ENCODE measurements at places on chromosomes 7 and 10.
A peak's percentile ranks its signal among the peaks of the same experiment; 100 is the strongest.

DNA sequence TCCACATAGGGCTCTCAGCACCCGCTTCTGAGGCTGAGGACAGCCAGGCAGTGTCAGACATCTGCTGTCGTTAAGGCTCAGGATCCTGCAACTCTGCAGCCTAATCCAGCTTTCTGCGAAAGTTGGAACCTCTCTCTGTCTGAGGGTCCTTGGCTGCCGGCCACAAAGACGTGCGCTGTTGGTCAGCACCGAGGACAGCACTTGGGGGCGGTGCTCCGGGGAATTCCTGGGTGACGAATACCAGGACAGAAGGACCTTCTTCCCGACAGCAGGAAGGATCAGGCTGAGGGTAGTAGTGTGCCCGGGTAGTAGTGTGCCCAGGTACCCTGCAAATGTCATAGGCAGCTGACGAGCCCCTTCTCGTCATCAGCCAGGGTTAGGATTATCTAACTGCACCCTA, 16.0 kb upstream of the RASGEF1A start:
- DNase-seq: no peak

DNA sequence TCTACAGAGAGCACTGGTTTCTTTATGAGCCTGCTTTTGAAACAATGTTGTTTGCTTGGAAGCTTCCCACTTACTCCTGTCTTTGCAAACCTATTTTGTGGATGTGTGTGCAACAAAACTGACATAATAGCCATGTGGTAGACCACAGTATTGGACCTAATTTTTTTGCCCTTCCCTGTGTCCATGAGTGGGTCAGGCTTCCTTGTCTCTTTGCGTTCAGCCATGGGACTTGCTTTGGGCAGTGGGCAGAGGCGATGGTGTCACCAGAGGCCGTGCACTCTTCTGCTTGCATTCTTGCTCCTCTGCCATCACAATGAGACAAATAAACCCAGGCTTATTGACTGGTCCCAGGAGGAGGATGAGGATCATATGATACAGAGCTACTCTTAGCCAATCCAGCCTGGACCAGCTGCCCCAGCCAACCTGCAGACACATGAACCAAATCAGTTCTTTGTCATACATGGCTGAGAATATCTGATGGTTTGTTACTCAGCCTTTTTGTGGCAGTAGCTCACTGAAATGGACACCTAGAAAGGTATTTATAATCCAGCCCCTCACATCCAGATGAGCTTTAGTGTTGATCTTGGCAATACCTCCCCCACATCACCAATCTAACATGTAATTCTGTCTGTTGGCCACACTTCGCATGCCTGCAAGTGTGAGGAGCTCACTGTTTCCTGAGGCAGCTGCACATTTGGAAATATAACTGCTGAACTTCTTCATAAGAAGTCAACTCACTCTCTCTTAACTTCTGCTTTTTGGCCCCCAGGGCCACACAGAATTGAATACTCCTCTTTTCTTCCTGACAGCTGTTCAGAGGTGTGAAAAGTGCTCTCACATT, 427.8 kb upstream of the ZMIZ1 start:
- DNase-seq: no peak

- no peak for DNase-seq
These were observed 22.5 kb downstream of the PRTFDC1 start for GRCh38 chr10:24929904-24930303.

GRCh38 chr7:12158334-12159060, 52.6 kb upstream of the TMEM106B start:
- peak; percentile 22 for DNase-seq

- no peak for DNase-seq
These were observed 320.2 kb upstream of the FZD1 start for GRCh38 chr7:90944021-90944420.

GRCh38 chr7:77415823-77416620, at the start of gene GSAP:
Gene GSAP (minus strand): TSS chr7:77416349. CDS start chr7:77416321, 28 bp downstream.
- DNase-seq: peak; percentile 72

DNA sequence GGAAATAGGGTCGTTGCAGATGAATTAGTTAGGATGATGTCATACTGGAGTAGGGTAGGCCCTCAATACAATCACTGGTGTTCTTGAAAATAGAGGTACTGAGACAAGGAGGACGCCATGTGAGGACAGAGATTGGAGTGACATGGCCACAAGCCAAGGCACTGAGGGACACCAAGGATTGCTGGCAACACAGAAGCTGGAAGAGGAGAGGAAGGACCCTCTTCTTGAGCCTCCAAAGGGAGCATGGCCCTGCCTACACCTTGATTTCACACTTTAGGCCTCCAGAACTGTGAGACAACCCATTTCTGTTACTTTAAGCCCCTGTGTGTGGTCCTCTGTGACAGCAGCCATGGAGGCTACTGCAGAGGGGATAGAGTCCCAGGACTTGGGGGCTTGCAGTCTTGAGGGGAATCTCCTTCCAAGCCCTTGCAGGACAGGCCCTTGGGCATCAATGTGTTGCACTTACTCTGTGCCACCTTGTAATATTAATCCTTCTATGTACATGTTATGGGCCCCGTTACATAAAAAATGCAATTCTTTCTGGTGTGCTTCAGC, 3.7 kb upstream of the AOC1 start:
- no peak for DNase-seq

DNA sequence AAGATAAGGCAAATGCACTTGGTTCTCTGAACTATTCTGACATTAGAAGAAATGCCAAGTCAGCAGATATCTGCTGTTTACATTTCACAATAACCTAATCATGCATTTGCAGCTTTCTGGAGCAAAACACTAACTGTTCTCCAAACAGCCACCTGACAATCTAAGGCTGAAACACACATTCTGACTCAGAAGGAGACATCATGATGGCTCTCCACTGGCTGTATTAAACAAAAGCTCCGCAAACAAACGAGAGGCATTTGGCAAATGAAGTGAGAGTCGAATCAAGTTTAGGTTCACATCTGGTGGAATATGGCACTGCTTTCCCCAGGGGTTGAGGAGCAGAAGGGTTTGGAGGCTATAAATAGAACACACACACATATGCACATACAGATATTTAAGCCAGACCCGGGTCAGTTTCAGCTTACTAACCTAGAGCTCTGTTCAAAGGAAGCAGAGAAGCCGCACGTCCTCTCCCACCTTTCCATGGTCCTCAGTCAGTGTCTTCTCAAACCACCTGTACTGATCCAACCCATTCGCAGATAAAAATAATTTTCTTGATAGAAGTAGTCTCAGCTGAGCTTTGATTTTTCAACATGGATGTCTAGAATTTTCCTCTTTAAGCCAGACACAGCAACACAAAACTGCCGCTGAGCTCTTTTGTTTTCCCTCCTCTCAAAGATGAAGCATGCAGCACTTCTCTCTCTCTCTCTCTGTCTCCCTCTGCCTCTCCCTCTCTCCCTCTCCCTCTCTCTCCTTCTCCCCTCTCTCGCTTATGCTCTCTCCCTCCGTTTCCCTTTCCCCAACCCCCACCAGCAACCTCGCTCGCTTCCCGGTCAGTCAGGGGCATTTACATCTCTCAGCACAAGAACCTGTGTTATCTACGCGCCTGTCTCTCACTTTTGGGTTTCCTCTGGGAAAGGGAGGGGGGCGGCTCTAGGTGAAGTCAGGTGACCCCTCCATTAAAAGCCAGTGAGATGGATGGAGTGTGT, 682.8 kb downstream of the MAGI2 start:
- DNase-seq: peak; percentile 11

DNA sequence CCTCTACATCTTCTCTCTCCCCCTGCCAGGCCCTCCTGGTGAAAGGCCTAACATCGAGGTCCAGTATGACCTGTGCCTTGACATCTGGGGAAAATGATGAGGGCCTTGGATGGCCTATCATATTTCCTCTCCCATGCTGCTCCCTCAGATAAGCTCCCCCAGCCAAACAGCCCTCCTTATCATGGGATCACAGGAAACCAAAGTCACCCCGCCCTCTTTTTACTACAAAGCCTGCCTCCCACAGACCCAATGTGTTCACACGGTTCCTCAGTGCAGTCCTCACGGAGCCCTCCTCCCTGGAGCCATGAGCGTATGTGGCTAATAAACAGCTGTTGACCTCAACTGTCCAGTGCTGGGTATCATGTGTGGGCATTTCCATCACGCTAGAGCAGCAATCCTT, 32.0 kb downstream of the C10orf90 start:
- DNase-seq: no peak

- no peak for DNase-seq
These were observed 84.4 kb upstream of the SHH start for GRCh38 chr7:155896531-155897263.

- no peak for DNase-seq
These were observed 19.4 kb upstream of the ARHGAP12 start for GRCh38 chr10:31948021-31948420.

DNA sequence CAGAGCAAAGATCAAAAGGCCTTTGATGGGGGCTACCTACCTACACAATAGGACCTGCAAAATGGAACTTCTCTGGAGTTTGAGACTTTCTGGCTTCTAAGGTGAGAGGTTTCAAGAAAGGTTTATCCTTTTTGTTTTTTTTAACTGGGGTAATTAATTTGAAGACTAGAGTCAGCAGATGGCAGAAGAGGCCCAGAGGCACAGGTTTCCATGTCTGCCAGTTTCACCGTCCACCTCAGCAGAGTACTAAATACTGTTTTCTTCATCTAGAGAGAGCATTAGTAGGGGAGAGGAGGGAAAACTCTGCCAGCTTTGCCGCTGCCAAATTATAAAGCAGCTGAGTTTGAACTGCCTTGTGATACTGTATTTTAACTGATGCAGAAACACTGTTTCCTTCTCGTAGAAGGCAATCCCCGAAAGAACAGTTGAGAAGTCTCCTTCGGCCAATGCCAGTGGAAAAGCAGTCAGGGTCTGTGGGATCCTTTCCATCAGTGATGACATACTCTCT, 138.7 kb downstream of the SLC25A13 start:
- DNase-seq: no peak

DNA sequence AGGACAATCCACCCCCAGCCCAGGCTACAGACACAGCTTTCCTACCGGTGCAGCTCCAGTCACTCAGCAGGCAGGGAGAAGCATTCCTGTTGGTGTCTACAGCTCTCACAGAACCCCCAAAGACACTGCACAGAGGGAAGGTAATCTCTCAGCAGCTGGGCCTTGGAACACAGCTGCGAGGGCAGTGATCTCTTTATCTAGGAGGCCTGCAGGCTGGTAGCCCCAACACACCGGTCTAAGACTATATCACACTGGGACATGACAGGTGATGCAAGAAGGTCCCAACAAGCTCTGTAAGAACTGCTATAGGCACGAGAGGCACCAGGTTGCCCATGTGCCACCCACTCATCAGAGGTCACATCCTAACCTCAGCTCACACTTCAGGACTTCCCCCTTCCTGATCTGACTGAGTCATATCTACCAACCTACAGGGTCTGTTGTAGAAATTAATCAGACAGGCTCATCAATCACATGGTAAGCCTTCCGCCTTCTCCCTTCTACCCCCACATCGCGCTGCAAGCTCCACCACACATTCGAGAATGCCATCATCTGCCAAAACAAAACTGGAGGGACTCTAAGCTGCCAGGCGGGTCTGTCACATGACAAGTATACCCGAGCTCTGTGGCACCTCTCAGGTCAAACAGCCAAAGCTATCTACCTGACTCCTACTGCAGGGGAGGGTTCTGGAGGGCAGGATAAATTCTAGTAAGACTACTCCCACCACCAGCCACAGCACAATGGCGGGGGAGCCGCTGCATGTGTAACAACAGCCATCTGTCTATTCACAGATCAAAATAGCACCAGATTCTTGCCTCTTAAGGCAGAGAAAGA, 26.1 kb downstream of the FAM53B start:
- DNase-seq: no peak

DNA sequence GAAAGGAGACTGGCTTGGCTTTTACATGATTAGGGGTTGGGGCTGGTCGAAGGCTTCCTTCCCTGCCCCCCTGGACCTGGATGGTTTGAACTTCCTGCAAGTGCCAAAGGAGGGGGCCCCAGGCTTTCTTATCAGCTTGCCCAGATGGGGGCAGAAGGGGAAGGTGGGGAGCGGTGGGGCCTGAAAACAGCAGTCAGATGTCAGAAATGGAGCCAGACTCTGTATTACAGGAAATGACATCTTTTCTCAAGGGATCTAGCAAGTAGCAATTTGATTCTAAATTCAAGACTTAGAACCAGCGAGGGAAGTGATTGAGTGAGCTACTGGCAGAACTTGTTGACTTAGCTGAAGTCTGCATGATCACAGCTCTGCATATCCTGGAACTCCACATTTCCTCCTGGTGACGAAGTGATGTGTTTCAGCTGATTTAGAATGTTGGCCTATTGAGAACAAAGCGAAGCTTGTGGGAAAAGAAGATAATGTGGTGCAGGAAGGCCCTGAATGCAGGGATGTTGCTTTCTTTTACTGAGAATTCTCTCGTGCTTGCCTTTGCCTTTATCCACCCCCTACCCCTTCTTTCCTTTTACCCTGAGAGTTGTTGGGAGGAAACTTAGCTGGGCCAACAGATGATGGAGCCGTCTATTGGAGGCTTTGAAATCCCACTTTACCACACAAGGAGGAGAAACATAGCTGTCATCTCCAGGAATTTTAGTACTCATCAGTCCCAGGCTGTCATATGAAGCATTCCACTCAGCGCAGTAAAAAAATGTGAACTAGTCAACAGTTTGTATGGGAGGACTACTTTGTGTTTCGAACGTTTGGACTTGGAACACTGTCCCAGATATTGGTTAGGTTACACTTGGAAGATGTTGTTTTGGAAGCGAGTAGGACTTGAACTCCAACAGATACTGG, 43.2 kb downstream of the CCNY start:
- DNase-seq: peak; percentile 74

- no peak for DNase-seq
These were observed 28.0 kb upstream of the MSRB2 start for GRCh38 chr10:23067337-23067736.

DNA sequence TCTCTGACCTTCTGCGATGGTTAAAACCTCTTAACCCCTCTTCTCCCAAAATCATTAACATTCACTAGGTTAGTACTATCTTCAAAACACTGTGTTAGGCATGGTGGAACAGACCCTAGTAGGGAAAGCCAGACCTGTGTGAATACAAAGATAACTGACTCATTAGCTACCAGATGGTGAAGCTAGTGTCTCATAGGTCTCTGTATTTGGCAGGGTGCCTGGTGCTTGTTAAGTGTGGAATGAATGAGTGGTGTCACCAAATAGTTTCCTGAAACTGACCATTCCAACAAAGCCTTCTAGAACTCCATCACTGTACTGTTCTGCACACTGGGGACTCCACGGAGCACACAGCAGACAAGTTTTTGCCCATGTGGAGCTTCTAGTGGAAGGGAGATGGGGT, 27.7 kb upstream of the TM9SF3 start:
- DNase-seq: peak; percentile 47

DNA sequence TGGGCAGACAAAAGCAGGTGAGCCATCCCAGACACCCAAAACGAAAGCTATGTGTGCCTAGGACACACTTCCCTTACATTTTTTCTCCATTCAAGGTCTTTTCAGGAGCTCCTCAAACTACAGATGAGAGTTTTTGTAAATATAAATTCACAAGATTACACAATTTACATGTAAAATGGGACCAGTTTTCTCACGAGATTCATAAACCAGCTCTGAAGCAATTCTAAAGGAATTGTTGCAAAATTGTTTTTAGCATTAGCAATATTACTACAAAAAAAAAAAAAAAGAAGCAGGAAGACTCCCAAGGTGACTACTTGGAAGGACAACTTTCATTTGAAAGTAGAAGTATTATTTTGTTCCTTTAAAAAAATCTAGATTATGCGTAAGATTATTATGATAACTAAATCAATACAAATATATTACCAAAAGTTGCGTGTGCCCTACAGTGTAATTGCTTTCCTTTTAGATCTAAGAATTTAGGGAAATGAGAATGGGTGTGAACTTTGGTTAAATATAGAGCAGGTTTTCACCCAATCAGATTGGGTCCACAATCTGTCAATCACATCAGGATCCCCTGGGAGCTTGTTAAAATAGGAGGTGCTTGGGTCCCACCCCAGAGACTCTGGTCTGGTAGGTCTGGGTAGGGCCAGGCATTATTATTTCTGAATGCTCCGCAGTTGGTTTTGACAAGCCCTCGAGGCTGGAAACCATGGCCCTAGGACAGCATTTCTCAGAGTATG, 72.2 kb downstream of the TBXAS1 start:
- no peak for DNase-seq
